ENCODE measurements at places on chromosomes 2 and 18.

- no peak for DNase-seq
These were observed 373.6 kb downstream of the DCDC2C start for GRCh38 chr2:4077017-4077416.

DNA sequence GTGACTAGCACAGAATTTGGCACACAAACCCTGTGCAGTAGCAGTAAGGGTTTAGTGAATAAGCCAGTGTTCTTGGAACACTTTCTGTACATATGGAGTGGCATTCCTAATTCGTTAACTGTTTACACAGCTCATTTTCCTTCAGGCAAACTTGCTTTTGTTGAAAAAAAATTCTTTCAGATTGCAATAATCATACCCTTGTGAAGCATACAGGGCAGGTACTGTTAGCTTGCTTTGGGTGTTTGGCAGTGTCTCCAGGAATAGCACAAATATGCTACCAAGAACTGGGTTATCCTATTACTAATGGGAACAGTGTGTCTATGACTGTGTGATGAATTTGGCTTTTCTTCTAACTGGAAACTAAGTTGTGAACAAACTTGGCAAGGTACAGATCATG, 33.4 kb downstream of the UGP2 start:
- DNase-seq, result no peak

DNA sequence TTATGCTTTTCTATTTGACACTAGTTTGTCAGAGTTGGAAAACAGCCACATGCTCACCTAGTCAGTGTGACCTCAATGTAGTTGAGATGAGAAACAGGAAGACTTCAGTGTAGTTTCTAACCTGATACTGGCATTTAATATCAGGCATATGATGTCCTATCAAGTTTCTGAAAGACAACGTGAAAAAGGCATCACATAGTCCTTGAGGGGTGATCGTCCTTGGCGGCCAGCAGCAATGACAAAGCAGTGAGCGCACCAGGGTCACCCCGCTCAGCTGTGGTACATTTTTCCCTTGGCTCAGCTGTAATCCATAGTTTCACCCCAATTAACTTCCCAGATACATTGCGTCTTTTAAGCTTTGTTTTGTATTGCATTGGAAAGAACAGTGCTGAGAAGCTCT, 4.3 kb downstream of the HSPE1 start:
- no peak for DNase-seq

GRCh38 chr2:128313931-128314347, 4.7 kb downstream of the HS6ST1 start:
- DNase-seq, result no peak

DNA sequence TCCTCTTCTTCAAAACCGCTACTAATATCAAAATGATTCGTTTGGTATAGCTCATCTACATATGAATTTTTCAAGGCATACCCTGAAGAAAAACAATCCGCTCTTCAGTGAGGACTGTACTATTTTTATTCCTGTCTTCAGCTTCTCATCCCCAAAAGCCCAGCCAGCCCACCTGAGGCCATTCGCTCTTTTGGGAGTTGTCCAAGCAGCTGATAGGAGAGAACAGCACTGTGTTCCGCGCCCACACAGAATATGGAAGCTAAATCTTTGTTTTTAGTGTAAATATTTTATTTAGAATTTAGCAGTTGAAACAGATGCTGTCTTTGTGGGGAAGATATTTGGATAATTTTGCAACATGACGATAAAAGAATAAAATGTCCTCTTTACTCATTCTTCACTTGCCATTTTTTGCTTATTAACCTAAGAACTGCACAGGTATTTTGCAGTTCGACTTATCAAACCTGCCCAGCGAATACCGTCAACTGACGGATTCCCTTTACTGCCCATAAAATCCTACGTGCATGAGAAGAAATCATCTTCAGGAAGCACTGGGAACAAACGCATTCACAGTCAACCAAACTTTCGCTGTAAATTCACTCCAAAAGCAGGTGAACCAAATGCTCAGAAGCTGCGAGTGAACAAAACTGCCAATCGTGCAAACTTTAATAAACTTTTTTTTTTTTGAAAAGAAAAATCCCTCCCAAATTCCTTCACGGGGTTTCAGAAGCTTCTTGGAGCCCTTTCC, 3.4 kb downstream of the ZNF521 start:
- no peak for DNase-seq

GRCh38 chr2:200099256-200099655, 143.9 kb downstream of the MAIP1 start:
- no peak for DNase-seq

- DNase-seq, result no peak
These were observed 669.6 kb upstream of the VRK2 start for GRCh38 chr2:57376985-57377384.

DNA sequence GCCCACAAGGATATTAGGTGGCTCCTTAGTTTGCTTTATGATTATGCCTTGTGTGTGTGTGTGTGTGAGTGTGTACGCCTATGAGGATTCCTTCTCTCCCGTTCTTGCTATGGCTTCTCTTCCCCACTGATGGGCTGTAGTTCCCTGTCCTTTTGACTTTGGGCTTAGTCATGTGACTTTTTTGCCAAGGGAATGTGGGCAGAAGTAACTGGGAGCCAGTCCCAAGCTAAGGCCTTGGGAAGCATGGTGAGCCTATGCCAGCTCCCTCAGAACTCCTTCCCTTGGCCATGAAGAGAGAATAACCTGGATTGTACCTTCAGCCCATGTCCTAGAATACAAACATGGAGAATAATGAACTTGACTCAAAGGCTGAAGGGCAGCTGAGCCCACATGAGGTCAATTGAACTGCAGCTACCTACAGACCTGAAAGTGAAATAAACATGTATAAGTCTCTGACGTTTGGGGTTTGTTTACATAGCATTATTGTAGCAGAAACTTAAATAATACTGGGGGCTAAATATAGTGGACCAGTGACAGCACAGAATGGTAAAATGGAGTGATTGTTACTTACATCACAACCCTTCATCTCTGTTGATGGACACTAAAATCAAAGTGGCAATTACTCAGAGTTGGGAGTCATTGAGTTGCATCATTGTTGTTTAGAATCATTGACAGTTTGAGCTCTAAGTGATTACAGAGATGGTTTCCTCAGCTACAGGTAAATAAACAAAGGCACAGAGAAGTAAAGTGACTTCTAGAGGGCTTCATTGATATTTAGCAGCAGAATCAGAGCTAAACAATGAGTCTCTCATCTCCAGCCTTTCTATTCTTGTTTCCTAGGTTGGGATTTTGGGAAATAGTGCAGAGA, 15.3 kb upstream of the IL36G start:
- DNase-seq, result no peak

DNA sequence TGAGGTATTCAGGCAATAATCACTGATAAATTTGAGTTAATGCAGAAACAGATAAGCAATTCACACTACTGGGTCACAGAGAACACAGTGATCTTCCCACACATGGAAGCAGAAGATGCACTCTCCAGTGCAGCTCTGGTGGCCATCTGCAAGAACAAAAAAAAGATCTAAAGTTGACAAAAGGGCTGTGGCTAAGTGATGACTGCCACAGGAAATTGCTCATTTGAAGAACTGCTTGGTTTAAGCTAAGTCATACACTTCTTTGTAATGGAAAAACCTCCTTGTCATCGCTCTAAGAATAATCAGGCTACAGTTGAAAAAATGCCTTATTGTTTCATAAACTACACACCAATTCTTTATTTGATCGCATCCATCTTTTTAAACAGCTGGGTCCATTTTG, 115.1 kb downstream of the DTNB start:
- DNase-seq, result no peak

DNA sequence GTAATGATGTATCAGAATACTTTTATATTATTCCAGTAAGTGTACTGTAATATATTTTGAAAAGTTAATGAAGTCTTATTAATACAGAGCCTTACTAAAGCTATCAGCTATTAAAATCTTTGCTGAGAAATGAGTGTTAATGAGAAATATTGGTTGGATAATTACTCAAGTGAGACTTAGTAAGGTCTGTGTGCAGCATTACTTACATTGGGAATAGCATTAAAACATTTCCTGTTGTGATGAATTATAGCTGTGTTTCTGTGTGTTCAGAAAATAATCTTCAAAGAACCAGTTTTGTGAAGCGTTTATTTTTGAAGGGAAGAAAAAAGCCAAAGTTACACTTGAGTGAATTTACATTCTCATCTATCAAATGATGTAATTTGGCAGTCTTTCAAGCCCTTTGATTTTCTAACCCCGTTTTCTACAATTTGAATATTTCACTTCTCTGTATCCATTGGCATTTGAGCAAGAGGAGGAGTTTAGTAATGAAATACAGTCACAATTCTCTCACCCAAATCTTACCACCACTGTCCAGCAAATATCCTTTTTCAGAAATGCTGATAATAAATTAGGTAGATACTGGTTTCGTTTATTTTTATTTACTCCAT, 123.5 kb upstream of the BOD1L2 start:
- no peak for DNase-seq

DNA sequence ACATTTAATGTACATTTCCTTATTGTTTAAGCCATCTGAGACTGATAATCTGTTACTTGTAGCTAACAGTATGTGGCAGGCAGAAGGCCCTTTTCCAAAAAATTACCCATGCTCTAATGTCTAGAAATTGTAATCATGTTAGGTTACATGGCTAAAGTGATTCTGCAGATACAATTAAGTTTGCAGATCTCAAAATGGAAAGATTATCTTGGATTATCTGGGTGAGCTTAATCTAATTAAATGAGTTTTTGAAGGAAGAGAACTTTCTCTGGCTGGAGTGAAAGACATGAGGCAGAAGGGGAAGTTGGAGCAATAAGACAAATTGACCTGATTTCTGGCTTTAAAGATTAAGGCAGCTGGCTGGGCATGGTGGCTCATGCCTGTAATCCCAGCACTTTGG, 76.3 kb downstream of the MBD2 start:
- no peak for DNase-seq

- DNase-seq, result no peak
These were observed 181.1 kb downstream of the NEDD4L start for GRCh38 chr18:58225101-58225500.

- no peak for DNase-seq
These were observed 46.7 kb downstream of the INO80C start for GRCh38 chr18:35451032-35451431.

GRCh38 chr2:143704451-143705106, 575.4 kb downstream of the ARHGAP15 start:
- DNase-seq, result no peak

DNA sequence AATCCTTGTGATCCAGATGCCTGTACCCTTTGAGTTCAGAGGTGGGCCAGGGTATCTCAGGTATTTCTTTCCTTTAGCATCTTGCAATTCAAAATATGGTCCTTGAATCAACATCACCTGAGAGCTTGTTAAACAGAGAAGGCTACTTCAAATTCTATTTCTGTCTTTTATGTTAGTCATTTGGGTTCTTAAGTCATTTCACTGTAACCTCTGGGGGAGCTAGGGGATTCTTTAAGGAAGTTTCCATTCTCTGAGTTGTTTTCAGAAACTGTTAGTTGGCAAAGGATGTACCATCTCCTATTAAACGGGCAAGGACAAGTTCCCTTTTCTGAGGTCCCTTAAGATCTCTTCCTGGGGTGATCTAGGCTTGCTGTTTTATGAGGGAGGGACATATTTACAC, 16.6 kb downstream of the CFLAR start:
- DNase-seq, result no peak

GRCh38 chr2:65539633-65540032, 107.2 kb upstream of the SPRED2 start:
- no peak for DNase-seq

- no peak for DNase-seq
These were observed 5.9 kb downstream of the CTLA4 start for GRCh38 chr2:203873461-203873860.

Data from nucleus accumbens (tissue), 56 donors.